ENCODE measurements at places on chromosomes 4 and X.
A peak's percentile ranks its signal among the peaks of the same experiment; 100 is the strongest.

- no peak for DNase-seq
Measured at GRCh38 chr4:66052426-66052825, 382.1 kb upstream of the EPHA5 start.

DNA sequence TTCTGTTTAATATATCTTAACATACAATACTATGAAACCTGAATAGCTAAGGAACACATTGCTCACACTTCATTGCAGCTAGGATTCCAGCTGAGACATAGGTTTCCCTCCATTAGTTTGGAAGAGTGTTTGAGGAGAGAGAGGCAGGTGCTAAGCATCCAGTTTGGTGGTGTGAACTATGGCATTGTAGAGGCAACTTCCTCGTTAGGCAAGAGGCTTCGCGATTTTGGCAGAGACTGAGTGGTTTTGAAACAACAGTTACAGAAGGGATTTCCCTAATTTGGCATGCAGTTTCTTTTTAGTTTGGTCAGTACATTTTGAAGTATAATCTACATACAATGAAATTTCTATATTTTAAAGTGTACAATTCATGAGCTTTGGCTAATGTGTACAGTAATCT lies 117.1 kb upstream of the BMP3 start:
- DNase-seq: no peak

GRCh38 chr4:8843597-8843996 lies 28.0 kb downstream of the HMX1 start:
- DNase-seq: no peak

DNA sequence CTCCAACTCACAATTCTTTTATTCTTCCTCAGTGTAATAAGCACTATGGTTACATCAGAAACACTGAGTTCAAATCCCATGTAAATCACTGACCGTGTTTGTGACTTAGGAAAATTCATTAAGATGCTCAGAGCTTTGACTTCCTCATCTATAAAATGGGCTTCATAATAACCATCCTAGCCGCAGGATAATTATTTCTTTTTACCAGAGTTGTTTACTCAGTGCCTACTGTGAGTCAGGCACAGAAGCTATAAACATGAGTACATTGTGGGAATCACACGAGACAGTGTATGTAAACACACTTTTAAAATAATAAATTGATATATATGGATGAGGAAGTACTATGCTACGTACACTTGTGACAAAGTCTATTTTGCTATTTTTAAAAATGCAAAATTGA lies 296.3 kb upstream of the TENM3 start:
- no peak for DNase-seq

GRCh38 chrX:154398668-154399526 lies 720 bp downstream of the RPL10 start:
- peak; percentile 78 for DNase-seq

DNA sequence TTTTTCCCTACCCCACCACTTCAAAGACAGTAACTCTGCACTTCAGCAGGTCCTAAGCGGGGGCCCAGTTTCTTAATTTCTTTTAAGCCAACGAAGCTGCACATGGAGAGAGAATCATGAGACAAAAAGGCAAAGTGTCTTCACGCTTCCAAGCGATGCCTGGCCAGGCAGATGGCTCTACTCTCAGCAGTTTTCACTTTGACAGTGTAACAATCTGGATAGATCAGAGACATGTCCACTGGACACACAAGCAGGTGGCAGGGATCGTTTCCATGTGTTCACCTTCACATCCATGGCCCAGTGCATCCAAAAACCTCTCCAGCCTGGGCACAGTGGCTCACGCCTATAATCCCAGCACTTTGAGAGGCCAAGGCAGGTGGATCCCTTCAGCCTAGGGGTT lies 27.8 kb downstream of the PPP2R2C start:
- DNase-seq: no peak

- no peak for DNase-seq
Measured at GRCh38 chrX:13536551-13536950, 32.9 kb upstream of the EGFL6 start.

GRCh38 chrX:107514944-107515343 lies 65.5 kb downstream of the FRMPD3 start:
- DNase-seq: no peak

DNA sequence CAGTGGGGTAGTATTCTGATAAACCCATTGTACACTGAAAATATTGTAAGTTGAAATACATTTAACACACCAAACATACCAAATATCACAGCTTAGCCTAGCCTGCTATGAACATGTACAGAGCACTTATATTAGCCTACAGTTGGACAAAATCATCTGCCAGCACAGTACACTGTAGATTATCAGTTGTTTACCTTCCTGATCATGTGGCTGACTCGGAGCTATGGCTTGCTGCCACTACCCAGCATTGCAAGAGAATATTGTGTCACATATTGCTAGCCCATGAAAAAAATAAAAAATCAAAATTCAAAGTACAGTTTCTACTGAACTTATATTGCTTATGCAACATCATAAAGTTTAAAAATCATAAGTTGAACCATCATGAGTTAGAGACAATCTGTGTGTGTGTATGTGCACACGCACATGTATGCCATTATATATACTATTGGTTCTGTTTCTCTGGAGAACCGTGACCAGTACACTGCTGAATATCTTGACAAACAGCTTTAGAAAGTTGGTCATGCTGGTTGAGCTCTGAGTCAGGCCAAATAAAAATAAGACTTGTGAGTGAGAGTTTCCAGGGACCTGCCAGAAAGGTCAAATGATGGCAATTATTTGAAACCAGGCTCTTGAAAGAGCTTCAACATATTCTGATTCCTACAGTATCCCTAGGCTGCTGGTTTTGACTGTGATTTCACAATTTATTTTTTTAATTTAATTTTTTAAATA lies 238.5 kb downstream of the PRR32 start:
- no peak for DNase-seq

- DNase-seq: no peak
Measured at GRCh38 chrX:151181088-151181487, 4.7 kb downstream of the GPR50 start.

DNA sequence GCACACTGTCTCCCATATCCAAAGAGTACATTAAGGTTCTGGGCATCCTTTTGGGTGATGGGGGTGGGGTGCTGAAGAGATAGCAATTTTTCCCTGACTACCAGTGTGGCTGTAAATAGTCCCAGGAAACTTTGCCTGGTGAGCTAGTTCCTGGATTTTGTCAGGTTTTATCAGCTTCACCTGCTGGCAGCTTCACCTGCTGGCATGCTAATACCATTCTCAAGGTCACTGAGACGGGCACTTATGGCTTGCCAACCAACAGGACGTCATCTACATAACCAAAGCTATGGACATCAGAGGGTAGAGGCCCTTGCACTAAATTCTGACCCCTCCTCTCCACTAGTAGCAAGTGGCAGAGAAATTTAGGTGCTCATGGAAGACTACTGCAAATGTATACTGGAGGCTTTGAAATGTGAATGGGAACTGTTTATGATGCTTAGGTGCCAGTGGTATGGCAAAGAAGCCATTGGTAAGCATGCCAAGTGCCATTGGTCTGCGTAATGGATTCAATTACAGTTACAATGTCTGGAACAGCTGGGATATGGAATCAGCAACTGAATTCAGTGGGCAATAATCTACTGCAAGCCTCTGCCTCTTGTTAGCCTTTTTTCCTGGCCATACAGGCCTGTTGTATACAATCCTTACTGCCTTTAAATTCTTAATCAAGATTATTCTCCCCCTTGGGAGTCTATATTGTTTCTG lies 71.6 kb upstream of the SH3RF1 start:
- no peak for DNase-seq

GRCh38 chrX:87583679-87584078 lies 66.1 kb downstream of the KLHL4 start:
- peak; percentile 4 for DNase-seq

GRCh38 chrX:17441965-17442364 lies 67.0 kb downstream of the NHS start:
- DNase-seq: no peak

DNA sequence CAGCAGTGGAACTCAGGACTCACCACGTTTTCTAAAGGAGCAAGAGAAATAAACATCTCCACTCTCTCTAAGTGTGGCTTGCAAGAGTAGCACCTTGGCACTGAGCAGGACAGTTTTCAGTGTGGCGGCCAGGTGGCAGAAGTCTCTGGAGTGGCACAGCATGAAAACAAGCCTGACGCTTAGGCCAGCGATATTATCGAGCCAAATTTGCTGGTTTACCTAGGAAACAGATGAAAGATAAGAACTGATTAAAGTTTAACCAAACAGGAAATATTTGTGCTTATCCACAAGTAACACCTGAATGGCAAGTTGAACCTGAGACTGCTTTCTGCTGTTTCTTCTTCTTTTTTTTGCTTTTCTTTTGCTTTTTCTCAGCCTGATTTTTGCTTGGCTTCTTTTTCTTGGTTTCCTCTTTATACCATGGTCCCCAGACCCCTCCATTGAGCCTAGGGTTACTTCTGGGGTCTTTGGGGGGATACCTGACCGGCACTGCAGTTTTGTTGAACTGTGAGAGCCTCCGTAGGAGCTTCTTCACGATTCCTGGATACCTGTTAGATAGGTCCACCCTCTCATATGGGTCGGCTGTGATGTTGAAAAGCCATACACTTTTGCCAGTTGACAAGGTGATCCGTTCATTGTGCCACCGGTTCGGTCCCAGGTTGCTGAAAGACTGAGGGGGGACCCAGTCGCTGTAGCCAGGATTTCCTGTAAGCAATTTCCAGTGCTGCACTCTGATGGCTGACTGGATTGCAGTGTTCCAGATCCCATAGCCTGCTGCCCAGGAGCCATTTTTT lies 77.3 kb downstream of the ARSJ start:
- DNase-seq: no peak

DNA sequence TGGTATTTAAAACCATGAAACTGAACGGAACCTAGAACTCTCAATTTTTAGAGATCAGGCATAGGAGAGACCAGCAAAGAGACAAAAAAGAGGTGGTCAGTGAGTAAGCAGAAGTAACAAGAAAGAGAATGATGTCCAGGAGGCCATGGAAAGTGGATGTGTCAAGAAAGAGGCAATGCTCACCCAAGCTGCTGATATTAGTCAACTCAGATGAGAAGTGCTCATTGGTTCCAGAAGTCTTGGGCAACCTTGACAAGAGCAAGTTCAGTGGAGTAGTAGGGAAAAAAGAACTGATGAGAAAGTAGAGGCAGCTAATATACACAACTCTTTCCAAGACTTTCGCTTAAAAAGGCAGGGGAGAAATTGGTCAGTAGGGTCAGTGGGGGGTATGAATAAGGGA lies 23.0 kb upstream of the CCDC149 start:
- no peak for DNase-seq

DNA sequence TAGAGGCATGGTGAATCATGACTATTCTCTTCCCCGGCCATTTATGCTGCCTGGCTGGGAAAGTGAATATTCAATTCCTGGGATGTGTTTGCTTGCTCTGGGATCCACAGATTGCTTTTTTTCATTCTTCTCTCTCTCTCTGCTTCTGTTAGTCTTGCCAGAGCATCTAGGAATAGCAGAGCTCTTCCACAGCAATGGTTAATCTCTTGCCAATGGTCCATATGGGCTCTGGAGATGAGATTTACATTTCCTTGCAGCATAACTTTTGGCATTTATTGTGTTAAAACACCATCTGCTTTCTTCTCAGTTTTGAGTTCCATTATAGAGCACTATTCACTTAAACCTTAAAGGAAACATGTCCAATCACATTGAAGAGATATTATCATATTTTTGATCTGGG lies 59.2 kb upstream of the GUCY1A1 start:
- no peak for DNase-seq

DNA sequence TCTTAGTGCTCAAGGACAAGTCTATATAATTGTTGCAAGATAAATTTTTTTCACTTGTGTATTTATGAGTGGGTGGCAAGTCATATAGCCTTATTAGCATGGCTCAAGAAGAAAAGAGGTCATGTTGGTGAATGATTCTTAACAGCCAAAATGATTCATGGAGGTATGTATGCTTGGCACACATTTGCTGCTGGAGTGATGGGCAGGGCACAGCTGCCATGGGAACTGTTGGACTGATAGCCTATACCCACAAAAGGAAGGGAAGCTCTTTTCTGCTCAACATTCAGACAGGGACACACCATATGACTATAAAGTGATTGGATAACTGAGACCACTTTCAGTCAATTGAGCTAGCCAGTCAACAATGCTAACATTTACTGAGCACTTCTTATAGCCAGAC lies 46.8 kb upstream of the PITX2 start:
- no peak for DNase-seq

DNA sequence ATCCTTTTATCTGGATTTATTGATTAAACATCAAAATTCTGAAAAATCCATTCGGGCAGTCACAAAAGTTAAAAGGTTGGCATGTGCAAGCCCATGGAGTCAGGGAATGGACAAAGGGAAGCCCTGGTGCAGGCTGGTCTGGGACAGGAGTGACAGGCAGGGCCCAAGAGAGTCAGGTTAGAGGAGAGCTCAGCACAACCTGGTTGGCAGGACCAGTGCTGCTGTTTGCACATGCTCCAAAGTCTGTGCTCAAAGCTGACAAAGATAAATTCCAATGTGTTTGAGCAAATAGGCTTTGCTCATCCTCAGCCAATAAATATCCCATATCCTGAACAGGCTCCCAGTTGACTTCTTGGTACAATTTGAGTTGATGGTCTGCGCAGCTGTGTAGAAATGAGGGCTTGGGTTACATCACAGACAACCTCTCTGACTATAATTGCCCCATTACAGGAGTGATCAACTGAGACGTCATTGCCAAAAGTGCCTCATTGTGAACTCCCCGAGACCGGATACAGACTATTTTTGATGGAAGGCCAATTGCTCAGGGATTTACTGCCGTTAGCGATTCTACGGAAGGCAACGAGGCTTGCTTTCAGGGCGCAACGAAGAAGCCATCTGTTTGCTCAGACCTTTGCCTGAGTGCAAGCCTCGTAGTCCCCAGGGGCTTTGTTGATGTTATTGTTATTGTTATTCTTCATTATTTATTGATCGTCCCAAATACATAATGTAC lies 1008.1 kb upstream of the TENM3 start:
- DNase-seq: peak; percentile 53

DNA sequence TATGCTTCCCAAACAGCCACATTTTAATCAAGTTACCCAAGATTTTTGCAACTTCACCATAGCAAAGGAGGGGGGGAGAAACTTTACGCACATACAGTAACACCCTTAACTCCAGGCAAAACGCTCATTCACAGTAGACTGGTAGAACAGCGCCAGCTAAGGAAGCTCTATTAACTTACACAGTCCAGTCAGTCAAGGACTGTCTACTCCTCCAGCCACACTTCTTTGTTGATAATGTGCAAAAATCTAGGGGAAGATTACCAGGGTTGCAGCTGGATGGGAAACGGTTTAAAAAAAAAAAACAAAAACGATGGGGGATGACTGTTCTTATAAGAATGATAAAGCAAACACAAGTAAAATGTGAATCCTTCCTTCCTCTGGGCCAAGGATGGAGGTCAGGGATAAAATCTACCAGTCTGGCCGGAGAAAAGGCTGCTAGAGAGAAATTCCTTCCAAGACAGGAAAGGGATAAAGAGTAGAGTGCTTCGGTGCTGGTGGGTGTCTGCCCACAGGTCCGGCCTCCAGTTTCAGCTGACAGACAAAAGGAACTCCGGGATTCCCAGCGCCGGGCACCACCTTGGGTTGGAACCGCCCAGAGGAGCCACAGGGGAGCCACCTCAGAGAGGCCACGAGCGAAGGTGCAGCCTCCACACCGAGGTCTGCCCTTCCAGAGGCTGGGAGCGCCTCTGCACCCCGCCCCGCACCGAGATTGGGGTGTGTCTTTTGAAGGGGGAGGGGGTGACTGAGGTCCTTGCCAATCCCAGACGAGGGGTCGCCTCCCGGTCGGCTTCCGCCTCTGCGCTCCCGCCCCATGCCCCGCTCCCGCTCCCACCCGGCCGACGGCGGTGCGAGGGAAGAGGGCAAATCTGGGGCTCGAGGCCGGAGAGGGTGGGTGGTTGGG lies 811 bp downstream of the ANKRD50 start:
- peak; percentile 71 for DNase-seq

All from BE2C (cell line).